ENCODE measurements at places on chromosomes 5 and 9.

DNA sequence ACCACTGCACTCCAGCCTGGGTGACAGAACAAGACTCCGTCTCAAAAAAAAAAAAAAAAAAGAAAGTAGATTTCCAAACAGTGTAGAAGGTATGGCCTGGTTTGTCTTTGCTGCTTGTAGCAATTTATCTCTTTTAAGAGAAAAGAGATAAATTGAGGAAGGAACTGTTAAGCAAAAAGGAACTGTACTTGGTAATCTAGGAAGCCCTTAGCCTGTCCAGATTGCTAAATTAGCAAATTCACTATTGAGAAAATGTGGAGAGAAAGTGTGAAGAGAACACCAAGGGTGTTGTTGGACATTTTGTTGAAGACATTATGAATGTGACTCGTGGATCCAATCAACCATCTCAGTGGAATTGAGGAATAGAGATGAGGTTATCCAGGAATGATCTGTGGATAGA lies 13.0 kb upstream of the SUSD3 start:
- no peak for DNase-seq

DNA sequence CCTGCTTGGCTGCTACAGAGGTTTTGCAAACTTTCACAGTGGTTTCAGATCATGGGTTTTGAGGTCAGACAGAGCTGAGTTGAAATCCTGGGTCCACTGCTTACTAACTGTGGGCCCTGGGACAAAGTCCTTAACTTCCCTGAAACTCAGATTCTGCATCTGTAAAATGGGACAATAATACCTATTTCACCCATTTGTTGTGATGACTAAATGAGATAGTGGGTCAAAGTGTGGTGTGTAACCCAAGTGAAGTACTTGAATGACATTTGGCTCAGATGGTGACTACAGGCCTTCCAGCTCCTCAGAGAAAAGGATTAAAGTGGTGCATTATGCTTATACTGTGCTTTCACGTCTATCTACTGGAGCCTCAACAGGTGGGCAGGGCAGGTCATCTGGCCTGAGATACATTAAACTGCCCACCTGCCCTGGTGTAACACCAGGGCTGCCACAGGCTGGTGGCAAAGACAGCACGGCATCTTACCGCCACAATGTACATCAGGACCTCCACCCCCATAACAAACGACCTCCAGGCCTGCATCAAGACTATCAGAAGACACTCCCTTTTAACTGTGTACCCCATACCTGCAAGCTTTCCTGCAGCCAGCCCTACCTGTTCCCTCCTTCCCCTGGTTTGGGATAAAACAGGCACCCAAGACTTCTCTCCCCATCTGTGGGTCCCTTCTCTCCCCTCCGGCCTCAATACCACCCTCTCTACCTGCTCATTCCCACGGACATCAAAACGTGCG lies 846 bp upstream of the TRAF1 start:
- DNase-seq, result no peak

- no peak for DNase-seq
Observed at GRCh38 chr5:104186510-104186909, 623.9 kb upstream of the NUDT12 start.

- no peak for DNase-seq
Observed at GRCh38 chr5:123035918-123036390, 571 bp downstream of the PPIC start.

DNA sequence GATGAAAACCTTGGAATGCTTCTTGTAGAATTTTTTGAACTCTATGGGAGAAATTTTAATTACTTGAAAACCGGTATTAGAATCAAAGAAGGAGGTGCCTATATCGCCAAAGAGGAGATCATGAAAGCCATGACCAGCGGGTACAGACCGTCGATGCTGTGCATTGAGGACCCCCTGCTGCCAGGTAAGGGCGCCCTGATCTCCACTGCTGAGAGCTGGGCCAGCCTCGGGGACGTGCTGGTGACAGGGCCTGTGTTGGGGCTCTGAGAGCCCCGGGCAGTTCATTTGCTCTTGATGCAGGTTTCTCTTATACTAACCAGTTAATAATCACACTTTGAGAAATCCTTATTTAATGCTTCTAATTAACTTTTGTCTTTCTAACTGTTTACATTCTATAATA lies 33.0 kb downstream of the TENT4A start:
- DNase-seq, result no peak

DNA sequence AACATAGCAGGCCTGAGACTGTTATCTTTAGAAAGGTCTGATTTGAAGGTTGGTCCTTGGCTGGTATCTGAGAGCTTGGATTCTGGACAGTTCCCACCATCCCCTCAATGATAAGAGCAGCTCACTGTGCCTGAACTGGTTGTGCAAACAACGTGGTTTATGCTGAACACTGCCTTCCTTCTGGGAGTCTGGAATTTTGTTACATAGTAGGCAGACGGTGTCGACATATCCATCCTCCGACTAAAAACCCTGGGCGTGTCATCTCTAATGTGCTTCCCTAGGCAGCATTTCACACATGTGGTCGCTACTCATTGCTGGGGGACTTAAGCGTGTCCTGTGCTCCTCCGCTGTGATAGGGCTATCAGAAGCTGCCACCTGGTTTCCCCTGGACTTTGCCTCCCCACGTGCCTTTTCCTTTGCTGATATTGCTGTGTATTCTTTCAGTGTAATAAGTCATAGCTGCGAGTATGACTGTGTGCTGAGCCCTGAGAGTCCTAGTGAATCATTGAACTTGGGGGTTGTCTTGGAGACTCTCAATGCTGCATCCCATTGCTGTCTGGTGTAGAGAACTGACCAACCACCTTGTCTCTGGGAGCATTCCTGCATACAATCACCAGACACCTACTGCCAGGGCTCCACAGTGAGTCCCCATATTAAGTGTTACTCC lies 119.1 kb upstream of the TBC1D2 start:
- DNase-seq, result no peak

DNA sequence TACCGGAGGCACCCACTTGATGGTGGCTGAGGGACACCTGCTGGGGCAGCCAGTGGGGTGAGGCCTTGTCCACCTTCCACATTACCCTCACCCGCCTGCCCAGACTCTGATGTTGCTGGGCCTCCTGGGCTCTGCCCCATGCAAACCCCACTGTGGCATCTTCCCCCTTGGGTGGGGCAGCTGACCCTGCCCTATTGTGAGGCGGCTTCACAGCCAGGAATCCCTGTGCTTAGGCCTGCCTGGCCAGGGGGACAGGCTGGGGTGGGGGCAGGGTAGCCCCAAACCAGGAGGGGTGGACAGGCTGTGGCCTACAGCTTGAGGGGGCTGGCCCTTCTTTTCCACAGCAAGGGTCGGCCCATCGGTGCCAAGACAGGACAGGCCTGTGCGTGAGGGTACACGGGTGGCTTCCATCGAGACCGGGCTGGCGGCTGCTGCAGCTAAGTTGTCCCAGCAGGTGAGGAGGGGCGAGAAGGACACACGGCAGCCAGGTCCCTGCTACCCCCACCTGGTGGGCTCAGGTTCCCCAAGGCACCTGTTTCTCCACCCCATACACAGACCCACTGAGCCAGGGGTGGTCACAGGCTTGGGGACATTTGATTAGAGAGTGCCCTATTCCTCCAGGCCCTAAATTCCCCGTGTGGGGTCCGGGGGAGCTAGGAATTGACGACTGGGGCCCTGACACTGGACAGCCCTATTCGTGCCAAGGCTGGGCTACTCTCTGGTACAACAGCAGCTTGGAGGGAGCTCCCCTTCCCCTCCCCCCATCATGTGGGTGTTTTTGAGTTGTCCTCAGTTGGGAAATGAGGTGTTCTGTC lies 99.2 kb downstream of the PHF2 start:
- DNase-seq, result no peak

- DNase-seq, result no peak
Observed at GRCh38 chr5:73947906-73948640, 322.1 kb downstream of the ARHGEF28 start.

DNA sequence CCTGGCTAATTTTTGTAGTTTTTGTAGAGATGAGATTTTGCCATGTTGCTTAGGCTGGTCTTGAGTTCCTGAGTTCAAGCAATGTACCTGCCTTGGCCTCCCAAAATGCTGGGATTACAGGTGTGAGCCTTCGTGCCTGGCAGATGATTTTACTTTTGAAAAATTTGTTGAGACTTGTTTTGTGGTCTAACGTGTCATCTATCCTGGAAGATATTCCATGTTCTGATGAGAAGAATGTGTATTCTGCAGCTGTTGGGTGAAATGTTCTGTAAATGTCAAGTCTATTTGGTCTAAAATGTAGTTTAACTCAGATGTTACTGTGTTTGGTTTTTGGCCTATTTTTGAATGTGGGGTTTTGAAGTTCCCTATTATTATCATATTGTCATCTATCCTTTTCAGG lies 145.6 kb downstream of the XRCC4 start:
- no peak for DNase-seq

GRCh38 chr5:123805300-123805699 lies 293.3 kb downstream of the CSNK1G3 start:
- DNase-seq, result no peak

DNA sequence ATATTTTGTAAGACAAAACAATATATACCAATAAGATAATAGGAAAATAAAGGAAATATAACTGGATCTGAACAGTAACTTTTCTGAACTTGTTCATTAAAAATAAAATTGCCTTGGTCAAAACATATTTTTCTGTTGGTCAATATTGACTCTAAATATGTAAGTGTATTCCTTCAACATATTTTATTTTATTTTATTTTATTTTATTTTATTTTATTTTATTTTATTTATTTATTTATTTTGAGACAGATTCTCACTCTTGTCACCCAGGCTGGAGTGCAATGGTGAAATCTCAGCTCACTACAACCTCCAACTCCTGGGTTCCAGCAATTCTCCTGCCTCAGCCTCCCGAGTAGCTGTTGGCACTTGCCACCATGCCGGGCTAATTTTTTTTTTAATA lies 571.0 kb downstream of the NR2F1-AS1 start:
- DNase-seq, result no peak

DNA sequence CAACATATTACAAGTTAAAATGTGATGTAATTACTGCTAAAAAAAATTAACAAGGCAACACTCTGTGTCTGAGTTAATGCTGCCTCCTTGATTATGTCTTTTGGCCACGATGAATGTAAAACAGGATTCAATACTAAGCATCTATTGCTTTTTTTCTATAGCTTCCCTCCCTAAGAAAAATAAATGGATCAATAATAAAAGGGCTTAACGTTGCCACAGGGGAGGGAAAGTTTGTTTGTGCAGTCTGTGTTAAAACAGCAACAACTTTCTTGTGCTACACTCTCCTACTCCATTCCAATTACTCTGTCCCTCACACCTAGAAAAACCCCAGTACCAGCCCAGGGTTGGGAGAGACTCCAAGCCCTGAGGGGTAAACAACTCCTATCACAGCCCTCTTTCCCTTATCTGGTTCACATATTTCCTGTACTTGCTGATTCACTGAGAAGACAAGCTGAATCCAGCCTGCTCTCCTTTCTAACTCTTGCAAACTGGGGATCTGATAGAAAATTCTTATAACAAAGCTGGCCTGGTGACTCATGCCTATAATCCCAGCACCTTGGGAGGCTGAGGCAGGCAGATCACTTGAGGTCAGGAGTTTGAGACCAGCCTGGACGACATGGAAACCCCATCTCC lies 44.8 kb downstream of the PTPN3 start:
- no peak for DNase-seq

DNA sequence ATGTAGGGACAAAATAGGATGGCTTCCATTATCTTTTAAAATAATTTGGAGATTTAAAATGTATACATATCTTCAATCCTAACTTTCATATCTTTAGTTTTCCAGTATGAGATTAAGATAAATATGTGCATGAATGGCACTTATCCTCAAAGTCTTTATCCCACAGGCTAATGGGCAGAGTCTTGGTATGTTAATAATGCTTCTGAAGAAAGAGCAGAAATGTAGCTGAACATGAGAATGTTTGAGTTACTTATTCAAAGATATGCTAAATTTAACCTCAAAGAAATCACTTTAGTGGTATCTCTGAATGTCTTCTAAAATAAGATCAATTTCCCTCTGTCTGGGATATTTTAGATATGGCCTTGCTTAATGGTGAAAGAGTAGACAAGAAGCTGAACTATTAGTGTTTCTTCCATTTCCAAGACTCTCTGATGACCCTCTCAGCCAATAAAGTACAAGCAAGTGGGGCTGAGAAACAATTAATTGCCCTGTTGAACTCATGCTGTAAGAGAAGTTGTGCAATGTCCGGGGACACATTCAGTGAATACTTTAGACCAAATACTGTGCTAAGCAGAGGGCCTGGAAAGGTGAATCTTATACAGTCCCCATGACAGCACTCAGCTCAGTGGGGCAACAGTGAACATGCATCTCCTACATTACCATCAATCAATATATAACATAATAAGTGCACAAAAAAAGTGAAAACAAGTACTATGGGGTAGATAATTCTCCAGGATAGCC lies 50.0 kb upstream of the ADAMTSL1 start:
- DNase-seq, result no peak

GRCh38 chr9:106324591-106325280 lies 538.2 kb upstream of the ZNF462 start:
- no peak for DNase-seq

- DNase-seq, result no peak
Observed at GRCh38 chr9:131835151-131835910, 95.5 kb upstream of the RAPGEF1 start.

GRCh38 chr5:38422622-38423021 lies 133.8 kb downstream of the LIFR start:
- DNase-seq, result no peak

GRCh38 chr5:173304591-173304988 lies 23.6 kb downstream of the STC2 start:
- DNase-seq, result no peak

GRCh38 chr5:97019435-97020117 lies 83.7 kb downstream of the LNPEP start:
- DNase-seq, result no peak

- no peak for DNase-seq
Observed at GRCh38 chr5:1155191-1156032, 43.5 kb upstream of the SLC12A7 start.

DNA sequence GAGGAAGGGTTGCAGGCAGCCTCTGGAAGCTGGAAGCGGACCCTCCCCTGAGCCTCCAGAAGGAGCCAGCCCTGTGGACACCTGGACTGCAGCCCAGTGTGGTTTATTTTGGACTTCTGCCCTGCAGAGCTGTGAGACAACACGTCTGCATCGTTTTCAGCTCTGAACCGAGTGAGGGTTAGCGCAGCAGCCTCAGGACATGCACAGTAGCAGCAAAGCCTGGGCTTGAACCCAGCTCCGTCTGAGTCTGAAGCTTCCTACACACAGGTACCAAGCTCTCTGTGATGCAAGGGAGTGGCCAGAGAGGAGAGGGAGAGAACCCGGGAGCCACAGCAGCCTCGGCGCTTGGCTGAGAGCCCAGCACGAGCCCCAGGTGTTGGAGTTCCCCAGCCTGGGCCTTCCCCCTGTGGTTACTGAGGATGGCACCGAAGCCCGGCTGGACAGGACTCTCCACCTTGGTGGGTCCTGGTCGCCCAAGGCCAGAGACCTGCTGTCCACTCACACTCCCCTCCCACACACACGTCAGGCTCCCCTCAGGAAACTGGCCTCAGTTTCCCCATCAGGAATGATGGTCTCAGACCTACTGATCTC lies 128.2 kb downstream of the OLFM1 start:
- DNase-seq, result no peak

GRCh38 chr5:132472431-132472830 lies 18.1 kb downstream of the IRF1 start:
- DNase-seq, result no peak

Measured in activated CD8-positive, alpha-beta memory T cell treated with anti-CD3 and anti-CD28 coated beads for 1 hour (primary cell).